ENCODE measurements at places on chromosomes 7 and 10. TPM values are rescaled to one million over a fixed set of nuclear protein-coding genes. Genes with fewer than 3 reads are reported as not detected.

Gene GIMAP2
- total RNA-seq, result 19.7 TPM

Gene LIPN
- total RNA-seq, result not detected

- no peak for DNase-seq
Measured at GRCh38 chr7:129778770-129779601, 167.5 kb downstream of the NRF1 start.

DNA sequence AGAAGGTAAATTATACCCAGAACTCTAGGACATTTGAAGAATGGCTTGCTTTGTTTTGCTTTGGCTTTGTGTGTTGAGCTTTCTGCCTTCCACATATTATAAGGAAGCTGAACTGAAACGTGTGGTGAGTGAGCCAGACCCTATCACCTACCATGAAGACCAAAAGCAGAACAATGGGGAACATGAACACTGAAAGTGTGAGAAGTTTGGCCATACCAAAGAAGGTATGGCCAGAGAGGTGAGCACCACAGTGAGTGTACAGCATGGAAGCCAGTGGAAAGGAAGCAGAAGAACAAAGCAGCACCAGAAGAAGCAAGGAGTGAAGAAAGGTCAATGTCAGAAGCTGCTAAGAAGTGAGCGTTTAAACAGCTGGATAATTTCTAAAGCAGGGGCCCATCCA is 59.7 kb upstream of the CCDC71L start:
- DNase-seq, result no peak

GRCh38 chr10:54063514-54063913 is 737.5 kb downstream of the PCDH15 start:
- no peak for DNase-seq

DNA sequence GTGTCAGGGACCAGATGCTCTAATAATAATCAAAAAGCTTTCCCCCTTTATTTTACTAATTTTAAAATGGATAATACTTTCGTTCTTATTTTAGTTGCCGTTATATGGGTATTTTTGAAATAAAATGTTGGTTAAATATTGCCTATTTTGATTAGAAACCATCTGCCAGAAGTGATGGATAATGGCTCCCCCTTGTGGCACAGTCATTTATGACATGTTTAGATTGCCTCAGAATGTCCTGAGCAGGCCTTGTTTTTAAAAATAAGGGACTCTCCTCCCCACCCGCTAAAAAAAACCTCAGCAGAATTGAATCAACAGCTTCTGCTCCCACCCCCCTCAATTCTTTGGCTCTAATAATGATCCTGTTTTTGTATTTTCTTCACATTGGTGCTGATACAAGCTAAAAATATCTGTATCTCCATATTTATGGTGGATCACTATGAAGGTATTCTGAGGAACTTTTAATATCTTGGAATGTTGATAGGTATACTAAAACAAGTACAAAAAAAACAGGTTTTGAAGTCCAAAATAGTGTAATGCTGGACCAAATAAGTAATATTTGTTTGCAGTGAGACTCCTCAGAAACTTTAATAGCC is 38.8 kb downstream of the TMEM60 start:
- DNase-seq, result peak; percentile 68

GRCh38 chr10:178723-179122 is 43.5 kb downstream of the ZMYND11 start:
- DNase-seq, result no peak

Gene TWNK
- 49.8 TPM for total RNA-seq

DNA sequence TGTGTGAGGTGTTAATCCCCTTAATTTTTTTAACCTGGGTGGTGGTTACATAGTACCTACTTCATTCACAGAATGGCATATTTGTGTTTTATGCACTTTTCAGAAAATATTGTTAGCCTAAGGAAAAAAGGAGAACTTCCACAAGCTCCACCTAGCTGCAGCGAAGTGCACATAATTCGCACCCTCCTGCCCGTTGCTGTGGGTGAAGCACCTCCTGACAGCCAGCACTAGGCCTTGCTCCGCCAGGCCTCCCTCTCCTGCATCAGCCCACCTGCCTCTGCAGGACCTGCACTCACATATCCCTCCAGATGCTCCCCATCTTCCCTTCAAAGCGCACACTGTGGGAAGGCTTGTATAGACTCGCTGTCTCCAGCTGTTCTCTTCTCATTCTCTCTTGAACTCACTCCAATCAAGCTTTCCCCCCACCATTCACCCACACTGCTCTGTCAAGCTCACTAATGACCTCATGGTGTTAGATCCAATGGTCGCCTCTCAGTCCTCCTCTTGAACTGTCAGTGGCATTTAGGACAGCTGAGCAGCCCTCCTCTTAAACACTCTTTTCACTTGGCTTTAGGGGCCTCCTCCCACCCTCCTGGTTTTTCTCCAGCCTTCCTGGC is 20.7 kb upstream of the GRID1 start:
- DNase-seq, result no peak

Gene PKD2L1
- not detected for total RNA-seq

GRCh38 chr10:86752311-86752710 is 4.1 kb upstream of the BMPR1A start:
- DNase-seq, result no peak

- no peak for DNase-seq
Measured at GRCh38 chr10:20999699-21000098, 102.6 kb upstream of the NEBL start.

Gene ODAD2
- not detected for total RNA-seq

Gene NUTM2B
- total RNA-seq, result 0.30 TPM

DNA sequence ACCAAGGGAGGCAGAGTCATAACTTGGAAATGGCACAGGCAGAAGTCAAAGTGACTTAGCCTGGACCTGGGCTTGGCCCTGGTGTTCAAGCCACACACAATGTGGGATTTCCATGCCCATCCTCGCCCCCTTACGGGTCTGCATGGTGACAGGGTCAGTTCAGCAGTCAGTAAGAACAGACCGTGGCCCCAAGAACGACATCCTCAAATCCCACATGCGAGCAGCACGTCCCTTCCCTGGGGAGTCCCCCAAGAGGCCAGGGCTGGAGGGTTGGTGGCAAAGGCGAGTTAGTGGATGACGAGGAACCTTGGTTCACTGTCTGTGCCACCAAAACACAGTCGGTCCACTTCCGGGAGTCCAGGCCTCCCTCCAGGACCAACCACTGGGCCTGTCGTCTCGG is 93.3 kb upstream of the MGMT start:
- DNase-seq, result no peak

DNA sequence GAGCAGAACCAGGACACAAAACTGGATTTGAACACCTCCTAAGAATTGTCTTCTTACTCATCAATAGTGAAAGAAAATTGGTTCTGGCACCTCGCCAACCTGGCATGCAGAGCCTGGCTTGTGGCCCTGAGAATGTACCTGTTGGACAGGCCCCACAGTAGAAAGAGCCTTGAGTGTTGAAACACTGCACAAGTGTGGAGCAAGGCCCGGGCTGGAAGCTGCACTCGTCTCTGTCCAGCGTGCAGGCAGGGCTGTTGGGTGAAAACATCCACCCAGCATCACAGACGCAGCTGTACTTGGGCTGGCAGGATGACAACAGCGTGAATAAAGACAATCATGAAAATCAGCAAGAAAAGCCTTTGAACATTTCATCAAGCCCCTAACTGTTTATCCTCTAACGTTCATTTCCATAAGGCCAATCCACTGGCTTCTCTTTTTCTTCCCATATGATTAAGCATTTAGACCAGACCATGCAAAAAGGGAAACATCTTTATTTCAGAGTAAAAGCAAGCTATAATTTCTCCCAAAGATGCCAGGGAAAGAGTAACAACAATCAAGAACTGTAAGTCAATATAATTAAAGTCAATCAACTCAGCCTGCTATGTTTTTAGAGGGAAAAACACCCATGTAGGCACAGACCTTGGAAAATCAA is 15.6 kb downstream of the CUBN start:
- no peak for DNase-seq

- no peak for DNase-seq
Measured at GRCh38 chr7:96558530-96558929, 151.1 kb downstream of the SEM1 start.

- no peak for DNase-seq
Measured at GRCh38 chr7:27155816-27156507, 513 bp downstream of the HOXA7 start.

Gene AKR1C3
- total RNA-seq, result 0.37 TPM

DNA sequence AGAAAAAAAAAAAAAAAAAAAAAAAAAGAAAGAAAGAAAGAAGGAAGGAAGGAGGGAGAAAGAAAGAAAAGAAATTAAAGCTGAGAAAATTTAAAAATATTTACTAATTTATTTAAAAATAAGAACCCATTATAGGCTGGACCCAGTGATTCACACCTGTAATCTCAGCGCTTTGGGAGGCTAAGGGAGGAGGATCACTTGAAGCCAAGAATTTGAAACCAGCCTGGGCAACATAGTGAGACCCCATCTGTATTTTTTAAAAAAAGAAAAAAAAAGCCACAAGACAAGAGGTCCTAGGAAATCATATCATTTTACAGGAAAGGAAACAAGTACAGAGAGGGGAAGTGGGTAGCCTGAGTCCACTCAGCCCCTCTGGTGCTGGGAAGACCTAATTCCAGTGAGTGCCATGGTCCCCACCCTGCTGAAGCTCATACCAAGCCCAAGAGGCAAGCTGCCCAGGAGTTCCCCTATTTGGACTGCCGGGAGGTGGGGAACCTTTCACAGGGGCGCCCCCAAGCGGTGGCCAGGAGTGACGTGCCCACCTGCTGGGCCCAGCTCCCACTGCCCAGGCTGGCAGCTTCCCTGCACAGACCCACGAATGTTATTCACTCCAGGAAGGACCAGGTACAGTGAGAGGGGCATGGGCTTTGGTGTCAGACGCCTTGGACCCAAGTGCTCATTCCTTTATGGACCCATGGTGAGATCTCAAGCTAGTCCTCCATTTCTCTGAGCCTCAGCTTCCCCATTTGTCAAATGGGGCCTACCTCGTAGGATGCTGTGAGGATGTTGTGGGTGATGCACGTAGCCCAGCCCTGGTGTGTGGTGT is 133.6 kb downstream of the ZMIZ1 start:
- peak; percentile 15 for DNase-seq

- DNase-seq, result no peak
Measured at GRCh38 chr7:22631730-22632129, 95.3 kb upstream of the IL6 start.

DNA sequence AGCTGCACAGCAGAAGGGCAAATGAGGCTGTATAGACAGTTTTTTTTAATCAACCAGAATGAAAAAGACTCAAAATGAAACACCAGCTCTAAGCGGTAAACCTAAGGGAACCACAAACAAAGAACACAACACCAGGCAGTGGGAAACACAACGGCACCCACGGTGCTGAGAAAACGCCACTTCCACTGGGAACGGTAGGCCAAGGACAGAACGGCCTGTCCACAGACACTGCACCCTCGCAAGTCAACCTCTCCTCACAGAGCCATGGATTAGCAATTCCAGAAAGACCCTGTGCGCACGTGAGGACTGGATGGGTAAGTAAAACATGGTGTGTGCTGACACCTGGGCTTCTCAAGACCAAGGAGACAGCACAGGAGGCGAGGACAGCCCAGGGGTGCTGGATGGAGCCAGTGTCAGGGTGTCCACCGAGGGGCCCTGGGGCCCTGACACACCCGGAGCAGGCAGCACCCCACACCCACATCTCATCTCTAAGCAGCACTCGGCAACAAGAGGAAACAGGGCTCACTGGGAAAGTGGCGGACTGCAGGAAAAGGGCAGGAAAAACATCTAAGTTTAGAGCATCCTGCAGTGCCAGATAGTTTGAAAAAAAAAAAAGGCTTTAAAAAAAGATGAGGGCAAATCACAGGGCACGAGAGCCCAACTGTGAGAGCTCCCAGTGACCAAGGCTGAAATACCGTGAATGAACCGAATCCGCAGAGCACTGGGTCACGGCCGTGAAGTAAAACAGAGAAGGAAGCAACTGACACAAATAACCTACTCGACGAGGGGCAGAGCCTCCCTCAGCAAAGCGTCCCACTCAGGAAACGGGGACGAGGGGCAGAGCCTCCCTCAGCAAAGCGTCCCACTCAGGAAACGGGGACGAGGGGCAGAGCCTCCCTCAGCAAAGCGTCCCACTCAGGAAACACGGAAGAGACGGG is 120.2 kb downstream of the MAD1L1 start:
- DNase-seq, result no peak

Gene TAC1
- total RNA-seq, result 1.3 TPM

Gene SAMD9L
- 4.1 TPM for total RNA-seq

DNA sequence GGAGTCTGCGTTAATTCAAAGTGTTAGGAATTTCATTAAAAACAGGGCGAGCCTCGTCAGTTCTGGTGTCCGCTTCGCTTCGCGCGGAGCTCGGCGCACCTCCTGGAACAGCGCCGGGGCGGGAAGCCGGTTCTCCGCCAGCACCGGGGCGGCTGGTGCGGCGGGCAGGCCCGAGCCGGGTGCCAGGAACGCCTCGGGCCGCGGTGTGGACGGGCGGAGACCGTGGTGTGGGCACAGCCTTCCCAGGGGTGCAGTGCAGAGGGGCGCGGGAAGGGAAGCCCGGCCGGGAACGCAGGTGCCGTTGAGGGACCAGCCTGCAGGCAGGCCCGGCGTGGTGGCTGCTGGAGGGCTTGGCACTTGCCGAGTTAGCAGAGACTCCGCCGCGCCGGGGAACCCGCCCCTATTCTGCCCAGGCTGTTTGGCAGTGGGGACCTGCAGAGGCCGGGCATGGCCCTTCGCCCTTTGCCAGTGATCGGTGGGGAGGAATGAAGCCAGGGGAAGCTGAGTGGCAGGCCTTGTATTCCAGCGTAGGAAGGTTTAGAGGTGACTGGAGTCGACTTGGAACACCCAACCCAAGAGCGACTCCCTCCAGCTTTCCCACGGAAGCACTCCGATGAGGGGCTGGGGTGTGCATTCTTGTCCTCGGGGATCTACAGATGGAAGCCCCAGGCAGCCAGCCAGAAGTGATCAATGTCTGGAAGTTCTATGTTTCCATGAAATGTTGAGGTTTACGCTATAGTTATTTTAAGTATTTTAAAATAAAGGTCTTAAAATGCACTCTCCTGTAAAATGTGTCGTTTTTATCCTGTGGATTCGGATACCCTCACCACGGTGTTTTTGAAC is 945 bp upstream of the RHEB start:
- DNase-seq, result peak; percentile 28

Gene HOXA2
- not detected for total RNA-seq

Gene NPM3
- total RNA-seq, result 265 TPM

GRCh38 chr10:42553064-42553407 is 85.3 kb downstream of the ZNF33B start:
- DNase-seq, result no peak

Gene TMEM140
- 4.2 TPM for total RNA-seq

Gene COMTD1
- 35.1 TPM for total RNA-seq

DNA sequence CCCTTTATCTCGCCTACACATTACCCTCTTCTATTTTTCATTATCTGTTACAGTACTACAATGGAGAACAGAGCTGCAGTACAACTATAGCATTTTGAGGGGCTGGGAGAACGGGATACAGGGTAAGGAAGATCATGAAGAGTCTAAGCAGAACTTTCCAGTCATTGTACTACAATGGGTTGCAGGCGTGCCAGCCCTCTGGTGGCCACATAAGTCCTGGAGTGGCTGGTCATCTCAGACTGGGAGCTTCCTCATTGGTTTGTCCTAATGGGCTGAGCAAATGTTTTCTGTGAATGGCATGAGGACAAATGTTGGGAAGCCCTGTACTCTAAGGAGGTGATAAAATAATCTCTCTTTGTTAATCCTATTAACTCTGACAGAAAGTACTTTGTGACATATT is 33.0 kb downstream of the TMEM106B start:
- DNase-seq, result no peak

- DNase-seq, result no peak
Measured at GRCh38 chr7:25311346-25311745, 83.1 kb upstream of the NPVF start.

GRCh38 chr10:49526619-49527018 is 12.3 kb downstream of the ERCC6 start:
- no peak for DNase-seq

Gene ERVW-1
- total RNA-seq, result not detected

Measured in activated T-cell treated with anti-CD3 and anti-CD28 coated beads, Interleukin-2, amount 50 U/mL, for 4 hours (primary cell).